ENCODE measurements at places on chromosomes 16 and 17. TPM values are rescaled to one million over a fixed set of nuclear protein-coding genes. Genes with fewer than 3 reads are reported as not detected.

DNA sequence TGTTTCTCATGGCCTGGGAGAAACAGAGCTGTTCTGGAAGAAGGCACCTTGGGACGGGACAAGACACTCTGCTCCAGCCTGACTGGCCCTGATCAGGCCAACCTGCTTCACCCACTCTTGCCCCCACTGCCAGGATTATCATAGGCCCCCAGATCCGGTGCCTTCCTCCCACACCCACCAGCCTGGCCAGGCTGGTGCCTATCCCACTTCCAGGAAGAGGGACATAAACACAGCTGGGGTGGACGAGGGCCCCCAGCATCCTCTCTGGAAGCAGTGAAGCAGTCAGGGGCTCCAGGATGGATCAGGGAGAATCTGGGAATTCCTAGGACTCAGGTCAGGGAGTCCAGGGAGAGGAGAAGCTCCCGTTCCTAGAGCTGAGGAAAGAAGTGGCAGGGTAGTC lies 16.9 kb upstream of the ITGA3 start:
- no peak for DNase-seq

- DNase-seq, result no peak
Measured at GRCh38 chr17:79075446-79075750, 774 bp downstream of the ENGASE start.

DNA sequence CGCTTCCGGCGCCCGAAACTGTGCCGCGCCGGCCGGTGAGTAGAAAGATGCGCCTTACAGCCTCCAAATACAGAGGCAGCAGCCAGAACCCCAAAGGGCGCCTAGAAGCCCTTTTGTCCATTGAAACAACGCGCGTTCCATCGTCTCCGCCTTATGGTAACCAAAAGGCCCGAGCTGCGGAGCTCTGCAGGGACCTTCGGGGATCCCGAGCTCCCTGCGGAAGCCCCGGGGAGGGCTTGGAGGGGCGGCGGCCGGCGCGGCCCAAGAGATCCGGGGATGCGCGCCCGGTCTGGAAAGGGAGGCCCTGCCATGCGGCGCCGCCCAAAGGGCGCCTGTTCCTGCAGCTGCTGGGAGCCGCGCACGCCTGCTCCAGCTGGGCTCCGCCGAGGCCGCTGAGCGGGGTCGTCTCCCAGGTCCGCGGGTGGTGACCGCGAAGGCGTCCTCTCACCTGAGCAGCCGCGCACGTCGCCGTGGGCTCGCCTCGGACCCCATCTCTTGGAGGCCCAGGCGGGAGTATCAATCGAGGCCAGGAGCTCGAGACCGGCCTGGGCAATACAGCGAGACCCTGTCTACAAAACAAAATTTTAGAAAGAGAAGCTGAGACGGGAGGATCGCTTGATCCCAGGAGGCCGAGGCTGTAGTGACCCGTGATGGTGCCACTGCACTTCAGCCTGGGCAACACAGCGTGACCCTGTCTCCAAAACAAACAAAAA lies 742 bp upstream of the FBXO31 start:
- no peak for DNase-seq

- DNase-seq, result no peak
Measured at GRCh38 chr16:69188236-69188549, 1.2 kb downstream of the SNTB2 start.

GRCh38 chr16:84950906-84951305 lies 60.4 kb downstream of the ZDHHC7 start:
- no peak for DNase-seq

- DNase-seq, result no peak
Measured at GRCh38 chr17:33204156-33204555, 88.9 kb downstream of the ASIC2 start.

GRCh38 chr16:9929836-9930235 lies 252.4 kb downstream of the GRIN2A start:
- no peak for DNase-seq

DNA sequence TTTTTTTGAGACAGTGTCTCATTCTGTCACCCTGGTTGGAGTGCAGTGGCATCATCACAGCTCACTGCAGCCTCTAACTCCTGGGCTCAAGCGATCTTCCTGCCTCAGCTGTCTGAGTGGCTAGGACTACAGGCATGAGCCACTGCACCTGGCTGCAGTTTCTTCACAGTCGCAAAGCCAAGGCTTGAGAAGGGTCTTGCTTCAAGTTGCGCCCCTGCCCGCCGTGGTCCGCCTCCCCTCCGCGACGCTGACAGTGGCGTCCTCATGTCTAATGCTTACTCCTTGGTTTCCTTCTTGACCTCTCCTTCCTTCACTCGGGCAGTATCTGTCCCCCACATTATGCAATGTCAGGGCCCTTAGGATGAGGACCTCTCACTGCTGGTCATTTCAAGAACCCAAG lies 112.7 kb downstream of the ADCY9 start:
- DNase-seq, result no peak

DNA sequence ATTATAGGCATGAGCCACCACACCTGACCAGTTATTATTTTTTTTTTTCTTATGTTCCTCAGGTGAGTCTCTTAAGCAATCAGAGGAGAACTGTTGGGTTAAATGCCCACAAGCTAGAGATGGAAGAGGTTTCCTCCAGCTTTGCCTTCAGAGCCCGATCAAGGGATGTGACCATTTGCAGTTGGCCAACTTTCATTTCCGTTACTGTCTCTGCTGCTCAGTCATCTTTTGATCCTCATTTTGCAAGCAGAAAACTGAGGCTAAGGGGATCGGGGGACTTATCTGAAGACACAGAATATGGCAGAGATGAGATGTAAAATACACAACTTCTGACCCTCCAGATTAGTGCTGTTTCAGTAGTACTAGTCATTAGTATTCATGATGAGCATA lies 188.8 kb downstream of the RAB11FIP4 start:
- DNase-seq, result no peak

GRCh38 chr16:27401768-27402568 lies at the start of gene IL21R:
Gene IL21R, plus strand, starts transcription at chr16:27402174. Its CDS starts 27,898 bp downstream, at chr16:27430072.
- DNase-seq, result no peak

DNA sequence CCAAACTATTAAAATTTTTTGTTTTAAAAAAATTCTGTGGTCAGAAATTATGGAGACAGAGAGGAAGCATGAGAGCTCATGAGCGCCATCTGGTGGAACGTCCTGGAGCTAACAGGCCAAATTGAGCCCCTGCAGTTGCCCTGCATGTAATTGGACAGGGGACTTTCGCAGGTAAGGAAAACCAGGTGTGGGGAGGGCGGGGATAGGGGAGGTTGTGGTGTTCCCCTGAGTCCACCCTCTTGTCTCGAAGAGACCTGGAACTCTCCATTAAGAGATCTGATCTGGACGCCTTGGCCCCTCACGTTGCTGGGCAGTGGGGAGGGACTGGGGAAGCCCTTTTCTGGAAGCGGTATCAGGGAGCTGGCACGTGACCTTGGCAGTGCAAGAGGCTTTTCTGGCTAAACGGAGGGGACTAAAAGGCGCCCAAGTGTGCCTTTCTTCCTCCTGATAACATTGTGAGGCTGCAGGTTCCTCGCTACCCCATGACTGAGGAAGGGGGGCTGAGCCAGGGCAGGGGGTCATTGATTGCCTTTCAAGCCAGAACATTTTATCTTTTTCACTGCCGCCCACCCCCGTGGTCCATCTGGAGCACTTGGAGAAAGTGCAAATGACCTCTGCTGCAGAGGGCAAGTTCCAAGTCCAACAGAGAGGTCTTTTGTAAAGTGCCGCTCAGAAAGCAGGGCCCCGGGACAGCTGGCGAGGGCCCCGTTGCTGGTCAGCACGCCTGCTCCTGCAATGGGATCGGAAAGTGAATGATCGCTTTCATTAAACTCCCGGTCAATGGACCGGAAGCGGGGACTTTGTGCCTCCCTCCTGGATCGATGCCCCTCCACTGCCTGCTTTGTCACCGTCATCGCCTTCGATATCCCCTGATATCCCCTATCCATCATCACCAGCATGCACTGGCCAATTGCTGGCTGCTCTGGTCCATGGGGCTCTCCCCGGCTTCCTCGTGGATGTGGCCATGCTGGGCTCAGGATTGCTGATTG lies 18.4 kb downstream of the PDILT start:
- no peak for DNase-seq

DNA sequence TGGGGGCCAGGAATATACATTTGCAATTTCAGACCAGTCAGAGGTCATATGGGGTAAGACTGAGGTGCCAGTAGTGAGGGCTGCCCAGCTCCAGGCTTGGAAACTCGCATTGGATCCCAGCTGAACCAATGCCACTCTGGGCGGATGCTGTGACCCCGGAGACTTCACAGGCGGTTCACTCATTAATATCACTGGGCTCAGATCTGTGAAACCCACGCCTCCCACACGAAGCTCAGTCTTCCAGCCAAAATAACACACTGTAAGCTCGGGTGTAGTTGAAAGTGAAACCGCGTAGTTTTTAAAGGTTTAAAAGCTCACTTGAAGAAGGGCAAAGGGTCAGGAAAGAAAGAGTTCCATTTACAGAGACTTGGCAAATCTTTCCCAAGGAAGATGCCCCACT lies 254.8 kb downstream of the FOXL1 start:
- DNase-seq, result no peak

GRCh38 chr17:27216836-27217235 lies 77.1 kb upstream of the WSB1 start:
- DNase-seq, result no peak

KRT23 gene
- polyA plus RNA-seq, result 2.1 TPM

JPH3 gene
- polyA plus RNA-seq, result 1.3 TPM

HASPIN gene
- polyA plus RNA-seq, result 3.9 TPM

Measured in right renal pelvis (tissue), 4 donors.